ENCODE measurements at places on chromosomes 3 and 15. TPM values are rescaled to one million over a fixed set of nuclear protein-coding genes. Genes with fewer than 3 reads are reported as not detected.

TAMM41 gene
- total RNA-seq, result 27.6 TPM

RPSA gene
- 2,731 TPM for total RNA-seq

GOLGA6L7 gene
- not detected for total RNA-seq

WDR82 gene
- 47.6 TPM for total RNA-seq

STX19 gene
- not detected for total RNA-seq

GPR171 gene
- not detected for total RNA-seq

CLCN2 gene
- total RNA-seq, result 5.8 TPM

IL16 gene
- total RNA-seq, result 0.25 TPM

KY gene
- 0.08 TPM for total RNA-seq

CAMP gene
- not detected for total RNA-seq

GNAT1 gene
- not detected for total RNA-seq

LRRC31 gene
- total RNA-seq, result not detected

ZNF621 gene
- 6.7 TPM for total RNA-seq

ROPN1 gene
- total RNA-seq, result not detected

GOLGA8T gene
- 1.7 TPM for total RNA-seq

ITGA11 gene
- 7.8 TPM for total RNA-seq

GRAMD2A gene
- total RNA-seq, result not detected

IL5RA gene
- not detected for total RNA-seq

NANOGP8 gene
- not detected for total RNA-seq

MLF1 gene
- total RNA-seq, result 24.4 TPM

CLSTN2 gene
- 0.05 TPM for total RNA-seq

CD80 gene
- not detected for total RNA-seq

DUOXA2 gene
- not detected for total RNA-seq

KNG1 gene
- total RNA-seq, result 0.07 TPM
